ENCODE measurements at places on chromosomes 4 and X. TPM values are rescaled to one million over a fixed set of nuclear protein-coding genes. Genes with fewer than 3 reads are reported as not detected.

Gene REPS2
- total RNA-seq, result 5.0 TPM

Gene ERVMER34-1
- total RNA-seq, result 8.0 TPM

Gene ALB
- total RNA-seq, result 25,578 TPM

Gene TBC1D8B
- total RNA-seq, result 15.6 TPM

Gene SLC49A3
- 8.5 TPM for total RNA-seq

Gene PPEF2
- not detected for total RNA-seq

Gene NLGN4X
- 4.5 TPM for total RNA-seq

Gene FGF2
- 9.7 TPM for total RNA-seq

Gene TEX13B
- not detected for total RNA-seq

Gene USP51
- total RNA-seq, result 5.8 TPM

Measured in hepatocyte (in vitro differentiated cells).